ENCODE measurements at places on chromosomes 13 and 19.

DNA sequence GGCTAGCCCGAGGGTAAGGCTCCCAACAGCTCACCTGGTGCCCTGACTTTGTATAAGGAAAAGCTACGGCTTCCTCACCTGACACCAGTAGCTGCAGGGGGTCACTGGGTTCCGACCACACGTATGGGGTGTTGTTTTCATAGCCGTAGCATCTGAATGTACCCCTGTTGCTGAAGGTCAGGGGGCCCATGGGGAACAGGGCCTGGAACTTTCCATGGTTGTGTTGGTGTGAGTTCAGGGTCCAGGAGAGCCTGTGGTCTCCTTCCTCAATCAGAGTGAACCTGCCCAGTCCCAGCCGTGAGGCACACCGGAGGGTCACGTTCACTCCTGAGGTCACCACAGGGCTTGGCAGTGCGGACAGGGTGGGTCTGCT is 1.1 kb downstream of the LILRA4 start:
- no peak for DNase-seq

DNA sequence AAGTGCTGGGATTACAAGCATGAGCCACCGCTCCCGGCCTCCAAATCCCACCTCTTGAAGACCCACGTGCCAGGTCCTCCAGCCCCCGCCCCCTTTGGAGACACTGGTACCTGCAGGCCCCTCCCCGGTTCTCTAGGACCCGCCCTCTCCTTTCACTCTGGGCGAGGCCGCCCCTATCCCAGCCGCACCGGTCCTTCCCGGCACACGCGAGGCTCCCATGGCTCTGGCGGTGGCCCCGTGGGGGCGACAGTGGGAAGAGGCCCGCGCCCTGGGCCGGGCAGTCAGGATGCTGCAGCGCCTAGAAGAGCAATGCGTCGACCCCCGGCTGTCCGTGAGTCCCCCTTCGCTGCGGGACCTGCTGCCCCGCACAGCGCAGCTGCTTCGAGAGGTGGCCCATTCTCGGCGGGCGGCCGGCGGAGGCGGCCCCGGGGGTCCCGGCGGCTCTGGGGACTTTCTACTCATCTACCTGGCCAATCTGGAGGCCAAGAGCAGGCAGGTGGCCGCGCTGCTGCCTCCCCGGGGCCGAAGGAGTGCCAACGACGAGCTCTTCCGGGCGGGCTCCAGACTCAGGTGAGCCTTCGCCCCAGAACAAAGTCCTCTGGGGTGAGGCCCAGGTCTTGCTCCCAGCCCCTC is at the start of gene CBLC:
Gene CBLC, plus strand, starts transcription at position 176 of the 633 bp plus-strand sequence. Its CDS starts 42 bp downstream, at position 218.
- DNase-seq = no peak

- no peak for DNase-seq
Observed at GRCh38 chr19:35285095-35285449, 2.7 kb downstream of the HAMP start.

GRCh38 chr19:35670686-35671085 is 4.4 kb downstream of the UPK1A start:
- no peak for DNase-seq

DNA sequence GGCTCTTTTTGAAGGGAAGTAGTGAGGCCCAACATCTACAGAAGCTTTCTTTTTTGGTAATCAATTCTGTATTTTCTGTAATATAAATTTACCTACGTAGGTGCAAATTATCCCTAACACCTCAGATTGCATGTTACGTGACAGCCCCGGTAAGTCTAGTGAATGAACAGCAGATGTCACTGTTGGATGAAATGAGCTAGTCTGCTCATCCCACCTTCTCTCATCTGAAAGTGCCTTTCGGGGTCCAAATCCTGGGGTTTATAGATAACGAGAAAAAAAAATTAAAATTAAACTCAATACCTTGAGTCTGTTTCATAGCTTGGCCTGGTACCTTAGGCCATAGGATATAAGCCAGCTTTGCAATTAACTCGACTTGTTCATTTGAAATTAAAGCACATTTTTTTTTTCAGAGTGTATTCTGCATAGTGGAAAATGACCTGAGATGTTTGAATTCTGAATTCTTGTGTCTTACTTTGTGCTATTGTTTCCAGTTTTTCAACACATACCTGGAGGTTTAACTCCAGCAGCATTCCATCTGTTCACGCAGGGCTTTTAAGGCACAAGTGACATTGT is 548.2 kb downstream of the GPC5 start:
- DNase-seq = no peak

GRCh38 chr13:38537051-38537450 is 149.8 kb upstream of the FREM2 start:
- DNase-seq = no peak
